ENCODE measurements at places on chromosomes 3 and 15. TPM values are rescaled to one million over a fixed set of nuclear protein-coding genes. Genes with fewer than 3 reads are reported as not detected.

DNA sequence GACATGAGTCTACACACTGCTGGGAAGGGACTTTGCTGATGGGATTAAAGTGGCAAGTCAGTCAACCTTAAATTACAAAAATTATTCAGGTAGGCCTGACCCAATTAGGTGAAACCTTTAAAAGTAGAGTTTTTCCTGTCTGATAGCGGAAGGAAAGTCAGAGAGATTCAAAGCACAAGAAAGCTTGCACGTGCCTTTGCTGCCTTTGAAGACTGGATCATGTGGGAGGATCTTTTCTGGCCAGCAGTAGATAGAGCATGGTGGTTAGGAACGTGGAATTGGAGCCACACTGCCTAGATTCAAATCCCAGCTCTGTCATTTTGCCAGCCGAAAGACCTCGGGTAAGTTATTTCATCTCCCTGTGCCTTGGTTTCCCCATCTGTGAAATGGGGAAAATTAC lies 265.8 kb upstream of the PROK2 start:
- no peak for DNase-seq

Gene KNG1
- not detected for total RNA-seq

- DNase-seq = no peak
Measured at GRCh38 chr15:42154212-42154941, 2.1 kb downstream of the PLA2G4F start.

DNA sequence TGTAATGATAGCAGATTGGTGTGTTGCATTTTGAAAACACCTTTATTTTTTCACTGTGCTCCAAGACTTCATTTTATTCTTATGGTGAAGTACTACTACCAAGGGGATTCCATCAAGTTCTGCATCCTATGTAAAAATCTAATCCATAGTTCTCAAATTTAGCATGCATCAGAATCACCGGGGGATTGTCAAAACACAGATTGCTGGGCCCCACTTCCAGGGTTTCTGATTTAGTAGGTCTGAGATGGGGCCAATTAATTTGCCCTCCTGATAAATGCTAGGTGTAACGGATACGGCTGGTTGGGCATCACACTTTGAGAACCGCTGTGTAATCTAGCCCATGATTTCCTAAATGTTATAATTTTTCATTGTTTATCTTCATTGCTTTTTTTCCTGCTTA lies 692 bp downstream of the ZWILCH start:
- no peak for DNase-seq

Gene GUCA1C
- not detected for total RNA-seq

- no peak for DNase-seq
Measured at GRCh38 chr3:150069154-150069527, 98.4 kb upstream of the PFN2 start.

- no peak for DNase-seq
Measured at GRCh38 chr3:194450341-194450740, 36.5 kb downstream of the ATP13A3 start.

DNA sequence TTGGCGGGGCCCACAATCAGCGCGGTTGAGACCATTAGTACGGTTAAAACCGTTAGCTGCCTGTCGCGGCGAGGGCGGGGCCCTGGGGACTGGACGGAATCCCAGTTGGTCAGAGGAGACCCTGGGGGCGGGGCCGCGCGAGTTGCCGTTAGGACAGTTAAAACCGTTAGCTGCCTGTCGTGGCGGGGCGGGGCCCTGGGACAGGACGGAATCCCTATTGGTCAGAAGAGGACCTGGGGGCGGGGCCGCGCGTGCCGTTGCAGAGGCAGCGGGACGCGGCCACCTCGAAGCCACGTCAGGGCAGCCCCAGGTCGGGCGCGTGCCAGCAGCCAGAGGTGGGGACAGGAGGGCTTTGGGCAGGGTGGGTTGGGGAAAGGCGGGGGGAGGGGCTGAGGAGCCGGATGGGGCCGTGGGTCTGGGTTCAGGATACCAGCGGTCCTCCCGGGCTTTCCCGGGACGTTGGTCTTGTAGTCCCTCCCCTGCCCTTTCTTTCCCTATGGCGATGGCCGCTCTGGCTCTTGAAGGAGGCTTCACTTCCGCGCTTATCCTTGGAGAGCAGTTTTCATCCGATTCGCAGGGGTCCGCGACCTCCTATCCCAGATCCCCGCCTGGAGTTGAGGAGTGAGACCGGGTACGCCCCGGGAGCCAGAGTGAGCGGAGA lies 28.0 kb downstream of the KLHDC8B start:
- DNase-seq = no peak

Gene SYNPR
- total RNA-seq = not detected

Gene HEXA
- 80.5 TPM for total RNA-seq

Gene CMTM8
- total RNA-seq = 4.1 TPM

Gene CAND2
- 1.0 TPM for total RNA-seq

Gene IGDCC3
- not detected for total RNA-seq

Gene SPATA12
- not detected for total RNA-seq

- no peak for DNase-seq
Measured at GRCh38 chr3:156472684-156473083, 82.2 kb downstream of the SSR3 start.

Gene TMEM108
- total RNA-seq = not detected

Gene ALG3
- 61.4 TPM for total RNA-seq

Gene CFAP92
- 0.13 TPM for total RNA-seq

Gene STAB1
- 7.6 TPM for total RNA-seq

Gene CD200
- 17.9 TPM for total RNA-seq

- DNase-seq = no peak
Measured at GRCh38 chr3:99402755-99403154, 235.6 kb upstream of the COL8A1 start.

GRCh38 chr3:117433427-117433826 lies 723.8 kb downstream of the TUSC7 start:
- DNase-seq = no peak

DNA sequence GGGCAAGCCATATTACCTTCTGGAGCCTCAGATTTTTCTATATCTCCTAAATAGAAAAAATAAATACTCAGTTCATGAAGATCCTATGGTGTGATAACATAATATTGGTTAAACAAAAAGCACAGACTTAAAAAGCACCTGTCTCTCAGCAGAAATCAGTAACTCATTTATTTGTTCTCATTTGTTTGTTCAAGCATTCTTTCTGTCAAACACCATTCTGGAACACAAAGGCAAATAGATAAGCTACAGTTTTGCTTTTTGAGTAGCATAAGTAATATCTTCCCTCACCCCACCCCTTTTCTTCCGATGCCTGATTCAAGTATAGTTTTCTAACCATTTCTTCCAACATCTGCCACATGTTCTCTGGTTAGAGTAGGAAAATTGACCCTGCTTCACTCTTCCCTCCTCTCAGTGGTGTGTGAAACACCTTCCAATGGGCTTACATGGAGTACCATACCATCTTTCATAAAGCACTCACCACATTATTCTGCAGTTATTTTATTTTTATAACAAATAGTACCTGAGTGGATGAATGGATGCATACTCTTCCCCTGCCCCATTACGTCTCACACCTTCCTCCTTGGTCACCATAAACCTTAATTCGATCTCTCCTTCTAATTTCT lies 8.4 kb upstream of the IL1RAP start:
- no peak for DNase-seq

Gene RTP3
- total RNA-seq = not detected

GRCh38 chr3:31004025-31004678 lies 109.7 kb upstream of the GADL1 start:
- DNase-seq = no peak

DNA sequence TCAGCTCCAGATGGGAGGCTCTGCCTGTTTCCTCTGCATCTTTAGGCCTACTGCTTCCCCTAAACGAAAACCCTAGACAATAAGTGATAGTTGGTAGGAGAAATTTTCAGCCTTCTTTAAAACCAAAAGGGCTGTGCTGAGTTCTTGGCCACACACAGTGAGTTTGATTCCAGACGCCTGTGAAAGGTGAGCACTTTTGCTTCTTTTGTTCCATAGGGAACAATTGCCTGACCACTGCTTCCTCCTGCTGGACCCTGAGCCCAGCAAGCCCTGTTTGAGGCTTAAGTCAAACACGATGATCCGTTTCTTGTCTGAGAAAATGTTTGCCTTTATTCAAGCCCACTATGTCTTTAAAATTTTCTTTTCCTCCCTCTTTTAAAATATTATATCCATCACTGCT lies 493.9 kb downstream of the ZIC1 start:
- no peak for DNase-seq

DNA sequence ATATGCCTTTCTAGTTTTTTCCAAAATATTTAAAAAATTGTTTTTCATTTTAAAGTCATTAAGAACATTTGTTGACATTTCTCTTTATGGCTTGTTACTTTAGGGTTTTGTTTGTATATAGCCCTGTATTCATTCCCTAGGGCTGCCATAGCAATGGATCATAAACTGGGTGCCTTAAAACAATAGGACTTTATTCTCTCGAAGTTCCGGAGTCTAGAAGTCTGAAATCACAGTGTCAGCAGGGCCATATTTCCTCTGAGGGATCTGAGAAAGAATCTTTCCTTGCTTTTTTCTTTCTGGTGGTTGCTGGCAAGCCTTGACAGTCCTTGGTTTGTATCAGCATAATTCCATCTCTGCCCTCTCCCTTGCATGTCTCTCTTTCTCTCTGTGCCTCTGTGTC lies 63.4 kb upstream of the CADPS start:
- DNase-seq = no peak

DNA sequence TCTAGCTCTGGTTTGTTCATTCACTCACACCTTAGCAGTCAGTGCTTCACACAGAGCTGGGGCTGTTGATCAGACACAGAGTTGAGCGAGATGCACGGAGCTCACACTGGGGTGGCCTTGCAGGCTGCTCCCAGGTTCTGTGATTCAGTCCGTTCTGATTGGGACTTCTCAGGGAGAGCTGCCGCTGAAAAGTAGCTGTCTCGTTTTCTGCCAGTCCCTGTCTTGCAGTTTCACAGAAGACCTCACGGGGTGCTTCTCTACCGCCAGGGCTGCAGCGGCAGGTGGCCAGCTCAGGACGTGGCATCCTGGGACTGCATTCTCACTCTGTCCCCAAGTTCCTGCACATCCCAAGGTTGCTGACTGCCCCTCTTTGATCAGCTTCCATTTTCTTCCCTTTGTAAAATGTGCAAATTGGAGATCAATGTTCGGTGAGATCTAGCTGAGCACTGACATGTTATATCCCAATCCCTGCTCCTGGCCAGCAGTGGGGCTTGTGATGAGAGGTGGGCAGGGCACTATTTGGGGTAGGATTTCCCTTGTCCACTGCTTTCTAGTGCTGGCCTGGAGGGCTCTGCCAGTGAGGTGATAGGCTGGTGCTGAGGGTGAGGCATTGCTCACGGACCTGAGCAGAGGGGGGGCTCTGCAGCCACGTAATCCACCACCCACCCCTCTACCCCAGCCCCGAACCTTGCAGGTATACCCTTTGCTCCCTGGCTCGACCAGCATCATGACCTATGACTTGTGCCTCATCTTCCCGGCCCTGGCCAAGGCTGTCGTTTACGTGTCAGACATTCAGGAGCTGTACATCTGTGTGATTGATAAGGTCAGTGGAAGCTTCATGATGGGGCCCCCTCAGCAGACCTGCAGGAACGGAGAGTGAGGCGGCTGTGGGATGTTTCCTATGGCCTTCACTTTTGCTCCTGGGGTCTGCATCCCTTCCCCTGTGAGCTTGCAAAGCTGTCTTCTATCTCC lies 5.3 kb upstream of the TXNRD3 start:
- DNase-seq = no peak

DNA sequence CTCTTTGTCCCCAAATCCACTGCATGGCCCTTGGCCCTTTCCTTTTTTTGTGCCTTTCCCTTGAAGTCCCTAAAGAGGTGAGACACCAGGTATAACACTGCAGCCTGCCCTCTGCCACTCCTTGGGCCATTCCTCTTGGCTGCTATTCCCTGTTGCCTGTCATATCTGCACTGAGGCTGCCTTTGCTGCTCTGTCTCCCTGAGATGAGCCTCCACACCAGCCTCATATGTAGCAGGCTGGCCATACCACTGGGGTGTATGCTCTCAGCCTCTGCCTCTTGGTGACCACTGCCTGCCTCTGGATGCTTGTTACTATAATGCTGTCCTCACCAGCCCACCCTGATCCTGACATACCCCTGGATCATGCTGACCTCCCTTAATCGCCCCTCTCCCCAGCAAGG lies 252.0 kb downstream of the CLSTN2 start:
- DNase-seq = no peak

Gene SERINC4
- 0.20 TPM for total RNA-seq

- no peak for DNase-seq
Measured at GRCh38 chr3:41102053-41102556, 97.2 kb upstream of the CTNNB1 start.

- DNase-seq = no peak
Measured at GRCh38 chr3:170508291-170508690, 77.6 kb downstream of the SLC7A14 start.

DNA sequence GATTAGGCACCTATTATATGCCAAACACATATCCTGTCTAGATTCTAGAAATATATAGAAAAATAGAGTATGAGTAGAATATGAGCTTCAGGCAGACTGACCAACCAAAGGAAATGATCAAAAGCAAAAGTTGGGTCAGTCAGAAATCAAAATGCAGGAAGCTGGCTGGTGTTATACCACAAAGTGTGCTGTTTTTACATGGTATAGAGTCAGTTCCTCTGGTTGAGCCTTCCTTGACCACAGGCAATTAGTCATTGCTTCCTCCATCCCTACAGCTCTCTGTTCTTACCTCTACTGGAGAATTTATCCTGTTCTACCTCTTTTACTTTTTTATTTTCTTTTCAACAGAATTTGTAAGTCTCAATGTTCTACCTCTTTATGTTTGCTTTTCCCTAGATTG lies 149.8 kb downstream of the TMCO5A start:
- DNase-seq = no peak

- no peak for DNase-seq
Measured at GRCh38 chr15:51022206-51022605, 72.5 kb downstream of the TNFAIP8L3 start.

DNA sequence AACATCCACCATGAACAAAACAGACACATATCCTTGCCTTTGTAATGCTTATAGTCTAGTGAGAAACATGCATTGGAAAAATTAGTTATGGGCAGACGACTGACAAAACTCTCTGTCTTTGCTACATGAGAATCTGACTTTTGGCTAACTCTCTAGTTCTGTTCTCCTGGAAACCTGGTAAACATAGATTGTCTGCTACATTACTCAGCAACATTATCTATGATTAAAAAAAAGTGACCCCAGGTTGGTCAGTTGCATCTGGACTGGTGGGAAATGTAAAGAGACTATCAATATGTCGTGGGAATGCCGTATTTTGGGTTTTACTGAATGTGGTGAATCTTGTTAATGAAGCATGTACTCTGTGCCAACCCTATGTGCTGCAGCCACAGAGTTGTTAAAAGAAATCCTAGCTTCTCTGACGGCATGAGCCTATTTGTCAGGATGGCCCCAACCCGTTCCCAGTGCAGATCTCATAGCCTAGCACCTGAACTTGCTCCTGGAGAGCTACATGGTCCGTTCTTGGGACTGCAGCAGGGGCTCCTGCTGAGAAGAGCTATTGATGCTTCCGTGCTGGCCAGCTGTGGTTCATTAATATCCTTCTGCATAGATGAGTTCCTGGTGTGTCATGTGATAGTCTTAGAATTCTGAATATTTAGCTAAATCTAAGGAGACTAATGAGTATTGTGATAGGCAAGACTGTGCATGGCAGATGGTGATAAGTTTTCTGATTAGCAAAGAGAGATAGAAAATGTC lies 311.7 kb upstream of the ZNF717 start:
- no peak for DNase-seq

- no peak for DNase-seq
Measured at GRCh38 chr3:149371723-149372114, 5.7 kb downstream of the TM4SF1 start.

Data from CD8-positive, alpha-beta memory T cell (primary cell).